Osteoblast (primary cell): ENCODE measurements at places on chromosomes 4 and X. TPM values are rescaled to one million over a fixed set of nuclear protein-coding genes. Genes with fewer than 3 reads are reported as not detected.

DNA sequence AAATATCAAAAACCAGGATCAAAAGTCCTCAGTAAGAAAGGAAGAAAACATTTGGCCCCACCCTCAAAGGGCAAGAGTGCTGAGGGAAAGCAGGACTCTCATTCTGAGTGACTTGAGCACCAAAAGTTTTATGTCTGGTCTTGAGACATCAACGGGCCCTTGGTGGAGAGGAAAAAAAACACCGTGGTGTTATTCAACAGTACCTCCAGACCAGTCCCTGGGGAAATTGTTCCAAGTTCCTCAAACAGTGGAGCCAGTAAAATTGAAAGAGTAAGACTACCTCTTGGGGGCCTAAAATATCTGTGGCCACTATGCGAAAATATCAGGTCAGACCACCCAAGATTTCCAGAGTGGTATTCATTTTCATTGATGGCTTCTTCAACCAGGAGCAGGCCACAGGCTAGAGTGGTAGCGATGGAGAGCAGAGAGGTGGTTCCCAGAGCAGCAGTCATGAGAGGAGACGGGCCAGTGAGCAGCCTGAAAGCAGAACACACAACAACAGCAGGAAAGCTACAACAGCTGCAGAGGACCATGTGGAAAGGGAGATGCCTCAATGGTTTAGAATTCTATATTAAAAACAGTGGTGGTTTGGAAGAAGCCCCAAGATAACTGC is 63.7 kb upstream of the RPL34 start:
- no peaks in the 10 kb centered on the region for H3K36me3 ChIP-seq
- H3K4me3 ChIP-seq: no peak overlapping the region
- peaks cover 6% of the 10 kb centered on the region for H3K4me1 ChIP-seq
- no peak overlapping the region for H3K27ac ChIP-seq

- peaks cover 6% of the 10 kb centered on the region for H3K4me1 ChIP-seq
- H3K4me3 ChIP-seq: no peak overlapping the region
- peak; percentile 85 for DNase-seq
- H3K27ac ChIP-seq: peak overlapping the region; percentile 61
- no peaks in the 10 kb centered on the region for H3K36me3 ChIP-seq
Observed at GRCh38 chrX:71315917-71316316, 14.4 kb downstream of the ITGB1BP2 start.

DNA sequence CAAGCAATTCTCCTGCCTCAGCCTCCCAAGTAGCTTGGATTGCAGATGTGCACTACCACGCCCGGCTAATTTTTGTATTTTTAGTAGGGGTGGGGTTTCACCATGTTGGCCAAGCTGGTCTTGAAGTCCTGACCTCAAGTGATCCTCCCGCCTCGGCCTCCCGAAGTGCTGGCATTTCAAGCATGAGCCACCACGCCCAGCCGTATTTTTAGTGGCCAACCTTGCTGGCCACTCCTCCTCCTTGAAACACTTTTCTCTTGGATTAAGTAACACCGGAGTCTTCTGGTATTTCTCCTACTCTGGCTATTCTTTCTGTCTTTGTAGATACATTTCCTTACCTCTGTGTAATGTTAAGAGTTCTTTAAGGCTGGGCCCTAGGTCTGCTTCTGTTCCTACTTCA is 11.1 kb upstream of the RPL39 start:
- no peak for DNase-seq
- no peaks in the 10 kb centered on the region for H3K4me1 ChIP-seq
- no peaks in the 10 kb centered on the region for H3K36me3 ChIP-seq
- H3K4me3 ChIP-seq: no peak overlapping the region

GRCh38 chr4:37641352-37641751 is 44.8 kb downstream of the RELL1 start:
- H3K27me3 ChIP-seq: no peaks in the 10 kb centered on the region
- peaks cover 6% of the 10 kb centered on the region for H3K4me1 ChIP-seq

DNA sequence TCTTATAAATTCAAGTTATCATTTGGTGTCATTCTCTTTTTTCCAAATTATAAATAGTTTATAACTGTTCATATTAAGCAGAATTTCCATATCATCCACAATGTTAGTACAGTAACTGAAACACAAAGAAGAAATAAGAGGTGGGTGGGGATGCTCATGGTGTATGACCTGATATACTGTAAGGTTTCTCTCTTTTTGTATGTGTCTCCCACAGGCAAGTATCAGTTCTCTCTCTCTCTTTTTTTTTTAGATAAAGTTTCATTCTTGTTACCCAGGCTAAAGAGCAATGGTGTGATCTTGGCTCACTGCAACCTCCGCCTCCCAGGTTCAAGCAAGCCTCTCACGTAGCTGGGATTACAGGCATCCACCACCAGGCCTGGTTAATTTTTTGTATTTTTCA is 43.7 kb upstream of the UGT2A3 start:
- H3K4me3 ChIP-seq: no peak overlapping the region
- H3K36me3 ChIP-seq: no peaks in the 10 kb centered on the region
- no peak for DNase-seq
- H3K27me3 ChIP-seq: no peaks in the 10 kb centered on the region
- H3K4me1 ChIP-seq: no peaks in the 10 kb centered on the region

DNA sequence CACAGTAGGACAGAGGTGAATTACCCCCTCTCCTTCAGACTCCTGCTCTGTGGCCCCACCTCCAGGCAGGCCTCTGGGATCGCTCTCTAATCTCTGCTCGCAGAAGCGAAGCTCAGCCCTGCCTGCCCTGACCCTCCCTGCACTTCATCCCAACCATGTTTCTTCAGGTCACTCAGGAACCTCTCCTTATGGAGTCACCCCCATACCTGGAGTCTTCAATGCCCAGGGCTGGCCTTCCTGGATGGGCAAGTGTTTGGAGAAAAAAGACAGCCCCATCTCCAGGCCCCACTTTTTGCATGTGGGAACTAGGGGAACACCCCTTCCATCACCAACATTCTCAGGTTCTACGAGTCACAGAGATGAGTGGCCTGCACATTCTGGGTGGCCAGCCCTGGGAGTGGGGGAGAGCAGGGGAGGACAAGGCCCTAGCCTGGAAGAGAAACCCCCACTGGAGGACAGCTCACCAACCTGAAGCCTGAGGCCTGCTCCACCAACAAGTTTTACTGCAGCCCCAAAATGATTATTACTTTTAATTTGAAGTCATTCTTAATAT is 90.8 kb downstream of the PPP2R2C start:
- DNase-seq: peak; percentile 34
- no peaks in the 10 kb centered on the region for H3K4me1 ChIP-seq
- H3K36me3 ChIP-seq: no peaks in the 10 kb centered on the region
- no peak overlapping the region for H3K27ac ChIP-seq
- peaks cover 8% of the 10 kb centered on the region for H3K27me3 ChIP-seq

- no peaks in the 10 kb centered on the region for H3K36me3 ChIP-seq
- H3K27ac ChIP-seq: peak overlapping the region; percentile 92
- no peak overlapping the region for H3K4me3 ChIP-seq
- no peak for DNase-seq
Observed at GRCh38 chr4:74228691-74229640, 71.0 kb downstream of the MTHFD2L start.

RAB40A gene
- total RNA-seq: under 0.01 and 0.29 TPM in 2 replicates

- no peaks in the 10 kb centered on the region for H3K36me3 ChIP-seq
- DNase-seq: no peak
- H3K27ac ChIP-seq: no peak overlapping the region
Observed at GRCh38 chr4:74362347-74362746, 2.6 kb upstream of the EREG start.
